GM12865 (cell line): ENCODE measurements at places on chromosomes 11 and 22.
A peak's percentile ranks its signal among the peaks of the same experiment; 100 is the strongest.

- DNase-seq = no peak
These were observed 75.8 kb downstream of the MORC2 start for GRCh38 chr22:30892731-30893221.

DNA sequence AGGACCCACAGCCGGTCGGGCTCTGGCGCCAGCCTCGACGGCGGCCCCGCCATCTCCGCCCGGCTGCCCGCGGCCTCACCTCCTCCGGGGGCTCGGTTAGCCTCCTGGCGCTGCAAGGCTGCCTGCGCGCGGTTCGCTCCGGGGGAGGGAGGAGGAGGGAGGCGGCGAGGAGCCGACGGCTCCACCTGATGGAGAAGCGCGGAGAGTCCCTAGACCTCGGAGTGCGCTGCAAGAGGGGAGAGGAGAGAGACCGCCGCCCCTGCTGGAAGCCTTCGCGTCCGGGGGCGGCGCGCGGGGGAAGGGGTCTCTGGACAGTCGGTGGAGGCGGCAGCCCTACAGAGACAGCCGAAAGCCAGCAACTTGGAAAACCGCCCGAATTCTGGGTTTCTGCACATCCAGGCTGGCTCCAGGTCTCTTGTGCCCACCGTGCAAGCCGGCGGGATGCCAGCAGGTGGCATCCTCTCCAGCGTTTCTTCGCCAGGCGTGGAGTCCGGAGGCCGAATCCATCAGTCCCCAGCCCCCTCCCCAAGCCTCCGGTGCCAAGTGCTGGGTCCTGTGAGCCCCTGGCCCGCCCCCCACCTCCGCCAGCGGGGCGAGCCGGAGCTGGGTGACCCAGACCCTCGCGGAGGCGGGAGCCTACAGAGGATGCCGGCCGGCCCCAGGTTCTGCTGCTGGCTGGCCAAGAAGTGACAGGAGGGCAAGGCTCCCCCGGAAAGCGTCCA lies 2.9 kb upstream of the KIRREL3 start:
- DNase-seq = peak; percentile 19

GRCh38 chr11:44178381-44178780 lies 82.9 kb downstream of the EXT2 start:
- DNase-seq = no peak

DNA sequence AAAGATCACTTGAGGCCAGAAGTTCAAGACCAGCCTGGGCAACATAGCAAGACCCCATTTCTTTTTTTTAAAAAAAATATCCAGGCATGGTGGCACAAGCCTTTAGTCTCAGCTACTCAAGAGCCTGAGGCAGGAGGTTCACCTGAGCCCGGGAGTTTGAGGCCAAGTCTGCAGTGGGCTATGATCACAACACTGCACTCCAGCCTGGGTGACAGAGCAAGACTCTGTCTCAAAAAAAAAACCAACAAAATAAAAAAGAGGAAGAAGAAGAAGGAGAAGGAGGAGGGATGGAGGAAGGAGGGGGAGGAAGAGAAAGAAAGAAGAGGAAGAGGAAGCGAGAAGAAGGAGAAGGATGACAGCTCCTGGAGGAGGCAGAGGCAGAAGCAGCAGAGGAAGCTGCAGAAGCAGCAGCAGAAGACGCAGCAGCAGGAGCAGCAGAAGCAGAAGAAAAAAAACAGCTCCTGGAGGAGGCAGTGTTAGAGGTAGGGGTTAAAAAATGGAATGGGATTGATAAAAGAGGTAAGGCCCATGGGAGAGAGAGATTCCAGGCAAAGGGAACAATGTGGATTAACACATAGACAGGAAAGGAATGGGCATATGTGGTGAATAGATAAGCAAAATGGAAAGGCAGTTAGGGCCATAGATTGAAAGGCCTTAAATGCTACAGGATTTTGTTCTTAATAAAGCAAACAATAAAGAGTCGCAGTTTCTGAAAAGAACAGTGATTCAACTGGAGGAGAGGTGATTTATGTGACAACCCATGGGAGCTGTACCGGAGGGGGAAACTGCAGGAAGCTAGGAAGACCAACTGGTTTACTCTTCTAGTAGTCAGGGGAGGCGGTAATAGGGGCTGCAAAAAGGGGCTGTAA lies 10.9 kb downstream of the PRCP start:
- DNase-seq = no peak

DNA sequence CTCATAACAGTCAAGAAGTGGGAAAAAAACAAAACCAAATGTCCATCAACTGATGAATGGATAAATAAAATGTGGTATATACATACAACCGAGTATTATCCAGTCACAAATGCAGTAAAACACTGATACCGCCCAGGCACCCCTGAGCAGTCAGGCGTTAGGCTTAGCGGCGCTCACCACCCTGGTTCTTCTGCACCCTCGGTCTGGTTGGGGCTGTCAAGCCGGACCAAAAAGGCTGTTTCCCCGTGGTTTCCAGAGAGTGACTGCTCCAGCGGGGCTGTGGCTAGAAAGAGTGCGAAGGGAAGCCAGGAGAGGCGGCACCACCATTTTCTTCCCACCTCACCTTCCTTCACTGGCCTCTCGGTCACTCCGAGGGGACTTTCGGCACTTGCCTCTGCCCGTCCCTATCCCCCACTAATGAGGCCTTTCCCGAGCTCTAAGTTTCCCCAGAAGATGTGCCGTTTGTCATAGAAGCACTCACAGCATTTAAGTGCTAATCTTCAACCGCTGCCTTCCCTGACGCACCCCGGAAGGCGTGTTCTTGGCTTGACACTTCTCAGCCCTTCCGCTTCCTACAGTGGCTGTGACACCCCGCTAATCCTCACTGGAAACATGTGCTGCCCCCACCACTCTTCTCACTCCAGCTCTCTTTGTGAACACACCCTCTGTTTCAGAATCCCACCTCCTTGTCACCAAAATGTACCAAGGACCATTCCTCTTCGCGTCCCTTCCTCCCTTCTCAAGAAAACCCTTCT lies 42.4 kb downstream of the FCHSD2 start:
- no peak for DNase-seq

GRCh38 chr11:8962841-8963240 lies 1.4 kb downstream of the TMEM9B start:
- no peak for DNase-seq

DNA sequence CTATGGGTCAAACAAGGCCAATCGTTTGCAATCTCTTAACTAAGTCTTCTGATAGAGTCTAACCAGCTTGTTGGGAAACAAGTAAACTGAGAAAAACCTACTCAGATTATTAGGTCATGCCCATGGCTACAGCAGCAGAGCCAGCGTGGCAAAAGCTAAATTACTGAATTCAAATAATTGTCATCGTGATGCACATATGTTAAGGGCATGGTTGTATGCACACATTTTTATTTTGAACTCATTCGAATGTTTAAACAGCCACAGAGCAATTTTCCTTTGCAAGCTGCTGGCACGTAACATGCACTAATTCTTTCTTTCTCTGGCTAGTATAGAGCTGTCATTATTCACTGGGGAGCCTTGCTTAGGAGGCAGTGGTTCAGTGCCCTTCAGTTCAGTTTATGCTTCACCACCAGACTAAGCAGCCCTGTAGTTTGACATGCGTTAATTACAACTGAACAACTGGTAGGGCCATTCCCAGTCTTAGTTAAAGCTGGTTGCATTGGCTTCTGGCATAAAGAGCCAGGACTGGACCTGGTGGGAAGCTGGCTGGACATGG lies 396.4 kb downstream of the METTL15 start:
- DNase-seq = no peak

GRCh38 chr11:125369808-125370207 lies 126.3 kb downstream of the FEZ1 start:
- no peak for DNase-seq

GRCh38 chr11:2694495-2694894 lies 5.3 kb downstream of the KCNQ1OT1 start:
- peak; percentile 28 for DNase-seq

DNA sequence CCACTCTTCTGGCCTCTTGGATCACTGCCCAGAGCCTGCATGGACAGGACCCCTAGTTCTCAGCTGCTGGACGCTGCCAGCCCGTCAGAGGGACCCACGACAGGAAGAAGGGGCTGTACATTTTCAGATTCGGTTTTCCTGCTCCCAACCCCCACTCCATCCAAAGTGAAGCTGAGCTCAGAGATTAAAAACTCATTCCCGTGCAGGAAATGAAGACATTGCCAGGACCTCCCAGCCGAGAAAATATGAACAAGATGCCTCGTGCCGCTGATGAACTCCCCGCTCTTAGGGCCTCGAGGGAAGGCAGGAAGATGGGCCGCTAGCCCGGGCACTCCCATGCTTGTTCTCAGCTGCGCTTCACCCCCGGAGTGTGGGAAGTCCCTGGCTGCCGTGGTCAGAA lies 36.1 kb downstream of the RPUSD4 start:
- DNase-seq = no peak

GRCh38 chr22:44548981-44549380 lies 50.9 kb upstream of the RTL6 start:
- no peak for DNase-seq

DNA sequence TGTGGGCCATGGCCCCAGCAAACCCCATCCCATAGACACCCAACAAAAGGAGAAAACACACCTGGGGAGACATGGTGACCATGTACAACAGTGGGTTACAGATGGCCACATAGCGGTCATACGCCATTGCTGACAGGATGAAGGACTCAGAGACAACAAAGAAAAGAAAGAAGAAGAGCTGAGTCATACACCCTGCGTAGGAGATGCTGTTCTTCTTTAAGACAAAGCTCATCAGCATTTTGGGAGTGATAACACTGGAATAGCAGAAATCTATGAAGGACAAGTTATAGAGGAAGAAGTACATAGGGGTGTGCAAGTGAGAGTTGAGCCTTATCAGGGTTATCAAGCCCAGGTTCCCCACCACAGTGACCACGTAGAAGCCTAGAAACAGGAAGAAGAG lies 4.9 kb downstream of the OR8B8 start:
- DNase-seq = no peak

GRCh38 chr22:26295563-26296126 lies 126.4 kb downstream of the SEZ6L start:
- DNase-seq = no peak

DNA sequence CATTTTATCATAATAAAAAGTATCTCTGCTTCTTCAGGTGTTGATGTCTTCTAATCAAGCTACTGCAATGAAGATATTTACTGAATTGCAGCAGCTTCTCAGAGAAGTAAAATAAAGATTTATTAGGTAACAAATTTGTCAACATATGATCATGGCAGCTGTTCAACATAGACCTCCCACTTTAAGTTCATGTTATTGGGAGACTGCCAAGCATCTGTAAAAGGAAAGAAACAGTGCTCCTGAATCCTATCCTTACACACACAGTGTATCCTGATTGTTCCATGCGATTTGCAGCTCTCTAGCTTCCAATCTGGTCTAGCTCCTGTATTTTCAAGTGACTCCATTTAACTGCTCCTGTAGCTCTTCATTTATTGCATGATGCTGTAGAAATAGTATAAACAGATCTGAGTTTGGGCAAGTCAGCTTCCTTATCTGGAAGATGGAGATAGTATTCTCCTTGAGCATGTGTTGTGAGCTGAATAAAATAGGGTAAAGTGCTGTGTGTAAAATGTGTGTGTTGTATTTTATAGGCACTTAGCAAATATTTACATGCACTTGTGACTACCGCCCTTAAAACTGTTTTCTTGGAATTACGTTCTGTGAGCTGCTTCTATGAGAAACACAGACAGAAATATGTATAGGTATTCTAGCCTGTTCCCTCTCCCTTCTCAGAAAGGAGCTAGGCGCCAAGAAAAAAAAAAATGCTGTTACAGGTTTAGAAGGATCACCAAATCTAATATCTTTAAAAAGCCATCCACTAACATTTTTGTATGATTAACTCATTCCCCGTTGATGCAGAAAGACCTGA lies 290.6 kb downstream of the JRKL start:
- no peak for DNase-seq

- DNase-seq = no peak
These were observed 354 bp downstream of the POLR2L start for GRCh38 chr11:841981-842369.

DNA sequence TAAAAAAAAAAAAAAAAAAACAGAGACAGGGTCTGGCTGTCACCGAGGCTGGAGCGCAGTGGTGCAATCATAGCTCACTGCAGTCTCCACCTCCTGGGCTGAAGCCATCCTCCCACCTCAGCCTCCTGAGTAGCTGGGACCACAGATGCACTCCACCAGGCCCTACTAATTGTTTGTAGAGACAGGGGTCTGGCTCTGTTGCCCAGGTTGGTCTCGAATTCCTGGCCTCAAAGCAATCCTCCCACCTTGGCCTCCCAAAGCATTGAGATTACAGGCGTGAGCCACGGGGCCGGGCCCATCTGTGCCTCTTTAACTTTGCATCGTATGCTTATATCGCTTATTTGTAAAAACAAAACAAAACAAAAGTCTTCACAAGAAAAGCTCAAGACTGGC lies 3.1 kb downstream of the CPT1A start:
- no peak for DNase-seq

- peak; percentile 90 for DNase-seq
These were observed at the start of gene SPI1 for GRCh38 chr11:47378010-47378835. TSS of gene SPI1 (minus strand) at chr11:47378547. CDS start at chr11:47378353, 194 bp downstream.

GRCh38 chr22:40958299-40958698 lies 7.1 kb downstream of the RBX1 start:
- DNase-seq = no peak

GRCh38 chr22:20441631-20442484 lies 4.2 kb upstream of the SCARF2 start:
- no peak for DNase-seq

- no peak for DNase-seq
These were observed 21.1 kb downstream of the B3GAT1 start for GRCh38 chr11:134390706-134391569.

DNA sequence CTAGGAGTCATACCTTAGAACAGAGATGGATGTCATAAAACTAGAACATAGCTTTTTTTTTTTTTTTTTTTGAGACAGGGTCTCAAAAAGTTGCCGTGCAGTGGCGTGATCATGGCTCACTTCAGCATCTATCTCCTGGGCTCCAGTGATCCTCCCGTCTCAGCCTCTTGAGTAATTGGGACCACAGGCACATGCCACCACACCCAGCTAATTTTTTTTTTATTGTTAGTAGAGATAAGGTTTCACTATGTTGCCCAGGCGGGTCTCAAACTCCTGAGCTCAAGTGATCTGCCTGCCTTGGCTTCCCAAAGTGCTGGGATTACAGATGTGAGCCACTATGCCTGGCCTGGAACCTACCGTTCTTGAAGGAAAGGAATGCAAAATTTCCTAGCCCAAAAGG lies 8.8 kb upstream of the CEP295 start:
- no peak for DNase-seq

DNA sequence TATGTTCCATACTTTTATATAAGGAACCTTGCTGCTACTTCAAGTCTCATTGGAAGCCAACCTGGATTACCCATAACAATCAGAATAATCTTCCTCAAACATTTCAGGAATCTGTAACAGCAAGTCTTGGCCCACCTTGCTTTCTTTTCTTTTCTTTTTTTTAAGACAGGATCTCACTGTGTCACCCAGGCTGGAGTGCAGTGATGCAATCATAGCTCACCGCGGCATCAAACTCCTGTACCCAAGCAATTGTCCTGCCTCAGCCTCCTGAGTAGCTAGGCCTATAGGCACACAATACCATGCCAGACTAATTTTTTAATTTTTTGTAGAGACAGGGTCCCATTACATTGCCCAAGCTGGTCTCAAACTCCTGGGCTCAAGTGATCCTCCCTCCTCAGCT lies 29.3 kb upstream of the PRDM10 start:
- no peak for DNase-seq

DNA sequence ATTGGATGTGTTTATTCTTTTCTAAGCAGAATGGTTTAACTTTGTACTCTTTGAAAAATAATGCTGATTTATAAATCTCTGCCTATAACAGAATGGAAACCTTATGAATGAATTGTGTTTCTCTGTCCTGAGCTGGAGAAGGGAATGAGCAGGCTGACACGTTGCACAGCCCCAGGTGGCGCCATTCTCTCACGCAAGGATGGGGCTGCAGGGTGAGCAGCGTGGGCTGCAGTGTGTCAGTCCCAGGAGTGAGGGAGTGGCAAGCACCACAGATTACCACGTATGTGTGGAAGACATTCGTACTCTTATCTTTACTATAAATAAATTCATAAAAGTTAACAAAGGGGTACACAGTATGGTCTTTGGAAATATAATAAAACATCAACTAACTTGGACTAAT lies 33.4 kb downstream of the FDX1 start:
- peak; percentile 30 for DNase-seq
